ENCODE measurements at places on chromosomes 7 and 10.

DNA sequence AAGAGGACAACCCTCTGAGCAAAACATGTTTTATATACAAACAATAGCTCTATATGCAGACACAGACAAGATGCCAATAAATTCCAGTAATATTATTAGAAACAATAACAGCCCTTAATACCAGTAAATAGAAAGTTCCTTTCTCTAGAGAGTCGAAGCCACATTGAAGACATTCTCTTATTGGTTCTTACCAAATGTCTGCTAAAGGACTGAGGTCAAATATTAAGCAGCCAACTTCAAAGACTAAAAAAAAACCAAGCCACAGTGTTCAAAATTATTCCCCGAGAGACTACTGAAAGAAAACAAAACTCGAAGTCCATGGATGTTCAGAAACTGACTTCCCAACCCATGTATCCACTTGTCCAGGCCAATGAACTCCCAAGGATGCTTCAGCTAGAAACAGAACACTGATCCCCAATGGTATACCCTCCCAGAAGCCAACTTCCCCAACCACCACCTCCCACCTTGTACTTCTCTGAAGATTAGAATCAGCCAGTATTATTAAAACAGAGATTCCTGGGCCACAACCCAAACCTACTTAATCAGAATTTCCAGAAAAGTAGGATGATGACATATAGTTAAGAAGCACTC is 51.9 kb downstream of the FAM13C start:
- no peak for DNase-seq

GRCh38 chr7:604001-604883 is 84.6 kb upstream of the PDGFA start:
- no peak for DNase-seq

DNA sequence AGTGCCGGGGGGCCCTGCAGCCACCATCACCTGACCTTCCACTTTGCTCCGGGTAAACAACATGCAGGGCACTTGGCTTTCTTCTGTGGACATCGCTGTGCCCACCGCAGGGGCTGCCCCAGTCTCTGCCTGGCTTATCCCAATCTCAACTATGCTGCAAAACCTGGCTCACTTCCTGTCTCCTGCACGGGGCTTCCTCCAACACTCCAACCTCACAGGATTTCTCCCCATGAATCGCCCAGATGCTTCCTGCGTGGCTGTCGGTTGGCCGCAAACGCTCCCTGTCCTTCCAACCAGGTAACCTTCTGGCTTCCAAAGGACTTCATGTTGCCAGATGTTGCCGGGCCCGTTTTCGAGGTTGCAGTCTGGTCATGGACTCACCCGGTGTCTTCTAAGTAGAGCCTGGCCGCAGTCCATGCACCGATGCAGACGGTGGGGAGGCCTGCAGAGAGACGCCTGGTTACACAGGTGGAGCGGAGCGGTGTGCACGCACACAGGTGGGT is 109.0 kb downstream of the VIPR2 start:
- DNase-seq, result no peak

DNA sequence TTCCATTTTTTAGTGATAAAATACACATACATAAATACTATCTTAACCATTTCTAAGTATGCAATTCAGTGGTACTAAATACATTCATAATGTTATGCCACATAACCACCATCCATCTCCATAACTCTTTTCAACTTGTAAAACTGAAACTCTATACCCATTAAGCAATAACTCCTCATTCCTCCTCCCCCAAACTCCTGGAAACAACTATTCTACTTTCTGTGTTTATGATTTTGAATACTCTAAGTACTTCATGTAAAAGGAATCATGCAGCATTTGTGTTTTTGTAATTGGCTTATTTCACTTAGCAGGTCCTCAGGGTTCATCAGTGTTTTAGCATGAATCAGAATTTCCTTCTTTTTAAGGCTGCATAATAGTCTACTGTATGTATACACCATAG is 131.8 kb downstream of the TES start:
- no peak for DNase-seq

GRCh38 chr10:124913167-124913566 is 28.8 kb upstream of the ZRANB1 start:
- no peak for DNase-seq

DNA sequence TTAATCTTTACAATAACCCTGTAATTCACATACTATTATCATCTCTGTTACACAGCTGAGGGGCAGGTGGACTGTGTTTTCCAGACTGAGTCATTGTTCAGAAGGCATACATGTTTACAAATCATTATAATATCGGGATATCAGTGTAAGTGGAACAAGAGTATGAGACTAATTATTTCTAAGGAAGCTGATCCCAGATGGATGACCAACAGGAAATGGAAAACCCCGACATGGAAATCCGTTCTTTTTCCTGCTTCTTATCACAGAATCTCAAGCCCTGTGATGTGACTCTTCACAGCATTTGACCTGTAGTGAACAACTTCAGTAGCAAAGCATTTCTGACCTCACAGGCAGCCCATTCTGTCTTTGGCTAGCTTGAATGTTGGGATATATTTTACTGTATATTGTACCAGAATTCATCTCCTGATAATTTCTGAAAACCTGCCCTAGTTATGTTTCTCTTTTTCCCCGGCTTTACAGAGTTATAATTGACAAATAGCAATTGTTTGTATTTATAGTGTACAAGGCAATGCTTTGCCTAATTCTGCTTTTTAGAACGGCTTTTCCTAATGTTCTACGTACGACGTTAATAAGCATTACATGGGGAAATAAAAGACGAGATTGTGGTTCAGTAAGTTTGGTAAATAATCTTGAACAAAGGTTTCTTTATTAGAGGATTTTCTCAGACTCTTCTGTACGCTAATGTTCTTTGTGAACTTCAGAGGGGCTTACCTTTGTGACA is 78.6 kb upstream of the SYPL1 start:
- no peak for DNase-seq

DNA sequence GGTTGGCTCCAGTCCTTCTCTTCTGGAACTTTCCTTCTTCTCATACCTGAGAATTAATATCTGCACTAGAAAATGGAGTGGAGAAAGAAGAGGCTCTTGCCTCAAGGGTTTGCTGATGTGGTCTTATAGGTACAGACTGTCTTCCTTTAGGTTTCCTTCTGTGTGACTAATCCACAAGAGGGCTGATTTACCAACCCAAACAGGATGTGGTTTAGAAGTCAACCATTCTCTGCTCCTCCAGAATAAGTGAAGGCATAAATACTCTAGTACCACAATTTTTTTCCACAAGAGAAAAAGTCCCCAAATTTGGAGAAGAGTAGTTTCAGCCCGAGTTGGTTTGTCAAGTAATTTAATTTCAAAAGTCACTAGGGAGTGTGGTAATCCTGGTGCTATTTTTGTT is 85.8 kb downstream of the NRP1 start:
- DNase-seq, result no peak

GRCh38 chr10:114638821-114639625 is 19.1 kb downstream of the ABLIM1 start:
- DNase-seq, result no peak

DNA sequence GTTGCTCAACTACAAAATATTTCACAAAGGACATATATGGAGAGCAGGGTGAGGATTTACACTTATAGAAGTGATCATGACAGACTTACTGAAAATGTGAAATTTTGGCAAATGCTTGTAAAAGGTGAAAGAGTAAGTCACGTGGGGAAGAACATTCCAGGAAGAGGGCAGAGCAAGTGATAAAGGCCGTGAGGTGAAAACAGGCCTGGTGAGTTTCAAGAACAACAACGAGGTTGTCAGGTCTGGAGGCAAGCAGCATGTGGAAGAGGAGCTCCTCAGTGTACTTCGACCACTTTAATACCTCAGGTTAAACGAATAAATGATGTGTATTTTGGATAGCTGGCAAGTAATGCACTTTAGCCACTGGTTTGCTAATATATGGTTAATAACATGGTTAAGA is 706.7 kb downstream of the PCDH15 start:
- DNase-seq, result no peak

- DNase-seq, result no peak
Measured at GRCh38 chr7:124752310-124752709, 13.3 kb downstream of the GPR37 start.

GRCh38 chr7:150988230-150989226 is 2.3 kb upstream of the NOS3 start:
- no peak for DNase-seq

- DNase-seq, result no peak
Measured at GRCh38 chr10:110167149-110167548, 40.3 kb upstream of the MXI1 start.

- no peak for DNase-seq
Measured at GRCh38 chr10:30583778-30584415, 45.7 kb downstream of the LYZL2 start.

DNA sequence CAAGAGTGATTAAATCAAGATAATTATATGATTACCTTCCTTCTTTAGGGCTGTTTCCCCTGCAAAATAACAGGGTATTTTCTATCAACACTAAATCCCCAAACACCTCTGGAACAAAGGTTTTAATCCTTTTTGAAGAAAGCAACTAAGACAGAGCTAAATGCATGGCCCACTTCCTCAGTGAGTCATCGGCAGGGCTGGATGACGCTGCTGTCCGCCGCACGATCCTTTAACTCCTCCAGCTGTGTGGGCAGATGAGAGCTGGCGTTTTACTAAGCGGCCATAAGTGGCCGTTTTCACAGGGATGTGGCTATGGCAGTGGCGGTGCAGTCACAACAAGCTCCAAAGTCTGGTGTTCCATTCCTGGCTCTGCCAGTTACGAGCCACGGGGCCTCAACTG is 76.0 kb upstream of the C1QL3 start:
- DNase-seq, result no peak

DNA sequence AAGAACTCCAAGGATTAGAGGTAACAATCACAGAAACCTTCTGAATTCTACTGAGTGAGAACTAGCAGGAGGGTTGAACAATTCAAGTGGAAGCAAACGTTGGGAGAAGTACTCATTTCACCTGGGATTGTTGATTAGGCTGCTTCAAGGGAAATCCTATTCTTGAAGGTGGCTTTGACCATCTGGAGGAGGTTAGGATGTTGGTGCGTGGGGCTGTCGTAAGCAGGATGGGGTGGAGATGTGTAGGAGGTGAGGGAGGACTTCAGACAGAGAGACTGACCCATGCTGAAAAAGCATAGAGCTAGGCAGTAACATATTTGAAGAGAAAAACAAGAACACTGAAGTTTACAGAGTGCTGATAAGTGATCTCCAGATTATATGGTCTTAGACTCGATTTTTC is 147.9 kb downstream of the FRMD4A start:
- DNase-seq, result no peak

DNA sequence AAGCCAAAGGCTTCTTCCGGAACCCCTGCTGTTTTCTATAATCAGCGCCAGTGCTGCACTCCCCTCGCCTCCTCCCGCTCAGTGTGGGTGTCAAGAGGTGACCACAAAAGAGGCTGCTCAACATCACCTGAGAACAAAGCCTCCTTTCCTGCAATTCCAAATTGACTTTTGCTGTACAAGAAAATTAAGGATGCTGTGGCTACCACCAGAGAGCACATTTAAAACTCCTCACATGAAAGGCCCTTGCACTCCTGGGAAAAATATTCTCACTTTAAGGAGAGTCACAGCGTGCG is 96.4 kb downstream of the HIPK2 start:
- DNase-seq, result no peak

DNA sequence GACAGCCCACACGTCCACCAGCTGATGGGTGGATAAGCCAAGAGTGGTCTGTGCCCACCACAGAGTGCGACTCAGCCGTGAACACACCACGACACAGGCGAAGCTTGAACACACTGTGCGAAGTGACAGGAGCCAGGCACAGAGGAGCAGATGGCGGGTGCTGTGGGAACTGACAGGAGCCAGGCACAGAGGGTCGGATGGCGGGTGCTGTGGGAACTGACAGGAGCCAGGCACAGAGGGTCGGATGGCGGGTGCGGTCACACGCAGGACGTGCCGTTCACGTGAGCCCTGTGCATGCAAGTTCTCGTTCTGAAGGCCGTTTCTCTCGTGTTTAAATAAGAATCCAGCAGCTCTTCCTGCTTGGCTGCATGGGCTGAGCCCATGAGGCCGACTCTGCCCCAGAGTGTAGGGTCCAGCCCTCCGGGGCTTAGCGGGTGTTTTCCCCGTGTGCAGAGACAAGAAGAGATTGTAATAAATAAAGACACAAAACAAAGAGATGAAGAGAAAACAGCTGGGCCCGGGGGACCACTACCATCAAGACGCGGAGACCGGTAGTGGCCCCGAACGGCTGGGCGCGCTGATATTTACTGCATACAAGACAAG is 5.9 kb upstream of the ADAP1 start:
- DNase-seq, result no peak

DNA sequence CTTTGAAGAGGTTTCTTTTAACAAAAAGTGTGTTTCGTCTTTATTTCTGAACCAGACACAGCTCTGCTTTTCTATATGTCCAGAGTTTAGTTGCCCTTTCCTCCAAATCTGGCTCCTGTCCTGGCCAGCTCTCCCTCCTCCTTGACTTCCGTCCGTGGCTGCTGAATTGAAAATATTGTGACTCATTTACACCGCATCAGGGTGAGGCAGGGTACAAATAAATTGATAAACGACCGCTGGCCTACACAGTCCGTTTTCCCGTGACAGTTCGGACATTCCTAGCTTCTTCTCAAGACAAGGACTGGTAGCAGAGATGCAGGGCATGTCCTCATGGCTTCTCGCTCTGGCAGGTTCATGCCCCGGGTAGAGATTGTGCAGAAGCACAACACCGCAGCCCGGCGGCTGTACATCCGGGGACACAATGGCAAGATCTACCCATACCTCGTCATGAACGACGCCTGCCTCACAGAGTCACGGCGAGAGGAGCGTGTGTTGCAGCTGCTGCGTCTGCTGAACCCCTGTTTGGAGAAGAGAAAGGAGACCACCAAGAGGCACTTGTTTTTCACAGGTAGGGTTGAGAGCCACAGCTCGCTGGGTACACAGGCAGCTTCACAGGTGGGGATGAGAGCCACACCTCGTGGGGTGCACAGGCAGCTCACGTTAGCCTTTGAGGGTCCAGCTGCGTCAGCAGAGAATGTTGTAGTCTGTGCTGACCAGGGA is 126.6 kb downstream of the TRRAP start:
- DNase-seq, result no peak

GRCh38 chr7:28847176-28847575 is 111.0 kb downstream of the TRIL start:
- DNase-seq, result no peak

GRCh38 chr7:124310934-124311390 is 278.1 kb upstream of the TMEM229A start:
- no peak for DNase-seq

DNA sequence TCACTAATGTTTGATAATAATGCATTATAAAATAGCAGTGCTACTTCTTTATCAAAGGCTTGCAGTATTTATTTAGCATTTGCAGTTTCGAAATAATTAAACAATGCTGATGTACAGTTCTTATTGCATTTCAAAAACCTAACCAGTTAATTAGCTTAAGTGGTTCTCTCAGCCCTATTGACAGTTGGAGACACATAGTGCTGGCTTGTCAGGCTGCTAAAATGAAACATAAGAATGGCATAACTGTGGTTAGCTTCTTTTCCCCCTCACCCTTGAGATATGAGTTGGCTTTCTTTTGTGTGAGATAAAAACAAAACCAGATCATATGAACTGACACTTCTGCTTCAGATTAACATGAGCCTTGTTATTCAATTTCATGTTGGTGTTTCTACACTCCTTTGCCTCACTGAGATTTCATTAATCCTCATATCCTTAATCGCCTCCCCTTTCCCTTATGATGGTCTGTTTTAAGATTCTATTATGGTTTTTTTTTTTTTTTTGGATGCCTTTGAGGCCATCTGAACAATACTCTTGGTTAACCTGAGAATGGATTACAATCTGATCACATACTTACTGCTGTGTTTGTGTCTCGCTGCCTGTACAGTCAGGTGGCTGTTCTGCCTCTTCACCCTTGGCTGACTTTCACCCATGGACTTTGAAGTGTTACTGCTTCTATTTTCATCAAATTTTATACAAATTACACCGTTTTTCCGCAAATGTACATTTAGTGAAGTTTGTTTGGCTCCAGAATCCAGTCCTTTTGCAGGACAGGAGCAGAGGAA is 108.0 kb downstream of the SDK1 start:
- no peak for DNase-seq
